ENCODE measurements at places on chromosomes 2 and 18.

DNA sequence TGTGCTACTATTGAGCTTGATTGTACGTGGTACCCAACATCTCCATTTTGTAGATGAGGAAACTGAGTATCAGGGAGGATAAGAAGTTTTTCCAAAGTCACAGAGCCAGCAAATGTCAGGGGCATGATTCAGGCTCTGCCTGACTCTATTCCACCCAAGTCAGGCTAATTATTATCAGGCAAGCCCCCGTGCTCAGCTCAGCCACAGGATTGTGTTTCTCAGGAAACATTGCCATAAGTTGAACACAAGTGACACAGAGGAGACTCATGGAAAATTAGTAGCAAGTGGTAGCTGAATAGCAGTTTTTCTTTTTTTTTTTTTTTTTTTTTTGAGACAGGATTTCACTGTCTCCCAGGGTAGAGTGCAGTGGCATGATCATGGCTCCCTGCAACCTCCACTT lies 260.5 kb downstream of the C1D start:
- no peak for DNase-seq

DNA sequence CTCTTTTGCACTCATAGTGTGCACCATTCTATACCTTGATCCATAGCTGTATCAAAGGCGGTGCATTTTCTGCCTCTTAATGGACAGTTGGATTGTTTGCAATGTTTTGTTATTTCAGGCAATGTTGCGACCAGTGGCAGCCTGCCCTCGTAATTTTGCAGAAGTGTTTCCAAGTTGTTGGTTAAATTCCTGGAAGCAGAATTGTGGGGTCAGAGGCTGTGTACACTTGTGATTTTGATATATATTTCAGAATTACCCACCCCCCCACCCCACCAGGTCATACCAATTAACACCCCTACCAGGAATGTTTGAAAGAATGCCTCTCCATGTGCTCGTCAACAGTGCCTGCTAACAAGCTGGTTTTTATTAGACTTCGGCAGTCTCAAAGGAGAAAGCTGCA lies 32.4 kb upstream of the IL1R1 start:
- DNase-seq: no peak

DNA sequence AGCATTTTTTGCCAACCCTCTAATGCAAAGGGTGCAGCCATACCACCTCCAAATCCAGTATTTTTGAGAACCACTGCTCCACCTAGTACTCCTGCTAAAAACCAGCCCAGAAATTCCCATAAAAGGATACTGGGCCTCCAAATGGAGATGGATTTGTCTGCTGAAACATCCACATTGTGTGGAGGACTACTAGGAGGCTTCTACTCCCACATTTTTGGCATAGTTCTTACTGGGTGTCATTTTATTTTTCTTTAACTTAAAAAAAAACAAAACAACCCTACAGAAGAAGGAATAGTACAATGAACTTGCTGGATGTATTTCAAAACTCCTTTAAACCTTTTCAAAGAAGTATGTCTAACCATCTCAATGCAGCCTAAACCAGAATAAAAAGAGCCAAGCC lies 219.2 kb downstream of the SRBD1 start:
- no peak for DNase-seq

GRCh38 chr2:203533676-203534591 lies 1.2 kb downstream of the RAPH1 start:
- DNase-seq: no peak

DNA sequence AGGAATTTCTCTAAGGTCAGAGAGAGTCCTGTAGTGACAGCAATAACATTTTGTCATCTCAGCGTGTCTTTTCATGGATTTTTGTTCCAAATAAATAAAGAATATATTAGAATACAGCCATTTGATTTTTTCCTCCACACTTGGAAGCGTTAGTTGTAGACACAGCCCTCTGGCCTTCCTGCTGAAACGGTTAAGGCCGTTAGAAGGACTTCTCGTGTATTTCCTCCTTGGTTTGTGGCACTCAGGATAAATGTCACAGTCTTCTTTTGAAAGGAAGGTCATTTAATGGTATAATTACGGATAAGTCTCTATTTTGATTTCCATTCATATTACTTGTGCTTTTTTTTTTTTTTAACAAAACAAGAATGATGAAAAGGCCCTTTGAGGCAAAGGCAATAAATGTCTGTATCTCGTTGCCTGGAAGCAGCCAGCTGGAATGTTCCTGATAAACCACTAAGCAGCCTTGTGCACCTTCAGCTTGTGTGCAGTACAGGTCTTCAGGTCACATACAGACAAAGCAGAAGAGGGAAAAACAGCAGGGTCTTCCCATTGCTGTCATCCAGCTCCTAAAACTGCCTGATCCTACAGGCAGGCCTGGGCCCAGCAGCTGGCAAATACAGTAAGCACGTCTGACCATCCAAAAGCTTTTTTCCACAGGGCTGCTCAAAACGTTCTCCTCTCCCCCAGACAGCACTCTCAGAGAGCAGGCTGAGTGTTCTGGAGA lies 14.4 kb downstream of the EFR3B start:
- DNase-seq: no peak

DNA sequence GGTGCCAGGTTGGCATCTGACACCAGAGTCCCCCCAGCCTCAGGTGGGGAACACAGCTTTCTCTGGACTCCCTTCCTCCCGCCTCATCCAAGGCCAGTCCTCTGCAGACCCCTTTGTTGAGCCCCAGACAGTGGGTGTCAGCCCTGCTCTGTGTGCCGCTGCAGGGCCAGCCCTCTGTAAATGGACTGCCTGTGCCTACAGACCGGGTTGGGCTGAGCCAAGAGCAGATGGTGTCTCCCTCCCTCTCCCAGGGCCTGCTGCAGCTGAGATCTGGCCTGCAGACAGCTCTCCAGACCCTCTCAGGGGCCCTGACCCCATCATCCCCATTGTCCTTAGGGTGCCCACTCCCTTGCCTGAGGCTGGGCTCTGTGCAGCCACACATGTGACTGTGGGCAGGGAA lies 160.8 kb downstream of the KLHL29 start:
- no peak for DNase-seq

DNA sequence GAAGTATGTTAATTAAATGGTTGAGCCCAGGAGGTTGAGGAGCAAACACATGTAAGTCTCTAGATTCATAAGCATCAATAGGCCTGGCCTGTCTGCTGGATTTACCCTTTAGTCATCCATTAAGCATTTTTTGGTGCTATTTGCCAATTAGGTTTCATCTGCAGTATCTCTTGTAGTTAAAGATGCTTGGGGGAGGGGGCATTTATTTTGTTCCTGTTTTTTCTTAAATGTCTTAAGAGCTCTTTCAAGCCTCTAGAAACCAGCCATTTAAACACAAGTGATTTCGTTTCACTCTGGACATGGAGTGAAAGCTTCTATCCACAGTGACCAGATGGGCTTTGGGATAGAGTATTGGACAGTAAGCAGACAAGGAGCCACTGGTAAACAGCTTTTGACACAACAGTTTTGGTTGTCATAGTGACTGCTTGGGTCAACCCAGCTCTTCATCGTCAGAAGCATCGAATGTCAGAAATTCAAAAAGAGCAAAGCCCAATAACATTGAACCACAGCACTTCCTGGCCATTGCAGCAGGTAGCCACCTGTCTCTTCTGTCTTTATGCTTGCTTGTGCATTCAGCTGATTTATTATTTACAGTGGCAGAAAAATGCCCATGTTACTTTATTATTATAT lies 4.9 kb downstream of the QPCT start:
- no peak for DNase-seq

GRCh38 chr2:239873656-239874635 lies 151.2 kb downstream of the NDUFA10 start:
- no peak for DNase-seq

DNA sequence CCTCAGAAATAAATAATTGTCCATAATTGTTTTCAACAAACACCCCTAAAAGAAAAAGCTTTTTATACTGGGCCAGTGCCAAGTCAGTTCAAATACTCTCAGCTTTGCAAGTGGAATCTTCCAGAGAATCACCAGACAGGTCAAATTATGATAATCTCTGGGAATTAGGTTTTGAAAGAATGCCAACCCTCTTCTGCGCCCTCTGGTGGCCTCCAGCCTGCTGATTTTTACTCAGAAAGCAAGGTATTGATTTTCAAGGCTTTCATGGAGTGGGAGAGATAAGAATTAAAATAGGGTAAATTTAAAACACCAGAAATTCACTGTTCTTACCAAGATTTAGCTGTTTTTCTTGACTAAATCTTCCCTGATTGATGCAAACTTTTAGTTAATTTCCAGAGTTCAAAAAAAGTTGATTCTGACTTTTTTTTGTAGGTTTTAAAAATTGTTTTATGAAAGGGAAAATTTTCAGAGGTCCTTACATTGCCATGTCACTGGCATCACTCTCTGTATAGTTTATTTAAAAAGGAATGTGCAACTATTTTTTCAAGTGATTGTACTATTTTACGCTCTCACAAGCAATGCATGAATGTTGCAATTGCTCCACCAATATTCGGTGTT lies 282.9 kb upstream of the TNP1 start:
- DNase-seq: no peak

DNA sequence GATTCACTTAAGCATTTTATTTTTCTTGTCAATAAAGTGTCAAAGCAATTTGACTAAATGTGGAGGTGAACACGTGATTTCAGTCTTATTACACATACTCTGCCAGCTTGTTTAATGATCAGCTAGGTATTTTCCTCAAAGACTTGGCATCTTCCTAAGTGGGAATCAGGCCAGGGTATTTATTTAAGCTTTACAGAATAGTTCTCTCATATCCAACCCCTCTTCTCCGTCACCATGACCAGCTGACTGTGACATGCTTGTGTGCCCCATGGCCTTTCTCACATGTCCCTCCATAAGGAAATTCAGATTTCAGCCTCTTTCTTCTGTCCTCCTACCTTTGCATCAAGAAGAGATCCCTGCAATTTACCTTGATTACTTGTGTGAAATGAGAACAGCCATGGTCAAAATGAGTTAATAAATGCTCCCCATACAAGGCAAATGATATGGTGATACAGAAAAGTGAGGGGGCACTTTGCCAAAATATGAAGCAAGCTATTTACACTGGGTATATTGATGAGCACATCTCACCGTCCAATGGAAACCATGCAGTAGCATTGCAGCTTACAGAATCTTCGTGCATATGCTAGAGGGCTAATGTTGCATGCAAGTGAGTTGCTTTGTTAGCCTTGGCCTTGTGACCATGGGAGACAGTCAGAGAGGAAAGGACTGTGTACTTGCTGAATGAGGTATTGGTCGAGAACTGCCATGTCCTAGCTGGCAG lies 202.2 kb downstream of the RNF152 start:
- no peak for DNase-seq

- no peak for DNase-seq
Measured at GRCh38 chr2:41791523-41791922, 256.3 kb upstream of the PKDCC start.

GRCh38 chr18:73551211-73551610 lies 596.4 kb downstream of the FBXO15 start:
- DNase-seq: no peak

DNA sequence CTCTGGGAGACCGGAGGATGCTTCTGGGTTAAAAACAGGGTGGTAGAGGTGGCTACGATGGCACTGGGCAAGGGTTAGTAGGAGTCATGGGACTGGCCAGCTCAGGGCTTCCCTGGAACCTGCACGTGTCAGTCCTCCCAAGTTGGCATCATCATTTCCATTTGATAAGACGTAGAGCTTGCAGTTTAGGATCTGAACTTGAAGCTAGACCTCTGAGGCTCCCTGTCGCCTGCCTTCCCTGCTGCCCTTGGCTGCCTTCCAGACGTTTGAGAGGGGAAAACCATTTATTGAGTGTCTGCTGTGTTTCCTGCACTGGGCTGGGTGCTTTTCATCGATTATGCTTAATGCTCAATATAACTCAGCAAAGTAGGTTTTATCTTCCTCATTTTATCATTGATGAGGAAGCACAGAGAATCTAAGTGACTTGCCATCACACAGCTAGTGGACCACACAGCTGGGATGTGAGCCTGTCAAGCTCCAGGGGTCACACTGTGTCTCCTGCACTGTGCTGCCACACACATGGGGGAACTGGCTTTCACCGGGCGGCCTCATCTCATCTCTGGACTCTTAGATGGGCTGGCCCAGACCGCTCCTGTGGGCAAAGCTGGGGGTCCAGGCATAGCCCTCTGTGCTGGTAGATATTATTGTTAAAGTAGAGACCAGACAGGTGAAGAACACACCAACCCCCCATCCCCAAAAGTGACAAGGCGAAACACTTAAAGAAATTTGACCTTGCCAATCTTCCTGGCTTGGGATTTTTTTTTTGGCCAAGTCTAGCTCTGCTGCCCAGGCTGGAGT lies 7.8 kb downstream of the NT5DC4 start:
- DNase-seq: no peak

GRCh38 chr2:120992791-120993555 lies 257.3 kb downstream of the GLI2 start:
- DNase-seq: no peak

- DNase-seq: no peak
Measured at GRCh38 chr2:181250691-181251090, 206.5 kb upstream of the ITGA4 start.

- DNase-seq: no peak
Measured at GRCh38 chr18:56712761-56713160, 61.6 kb downstream of the WDR7 start.

- DNase-seq: no peak
Measured at GRCh38 chr2:225337183-225337582, 62.3 kb upstream of the NYAP2 start.

DNA sequence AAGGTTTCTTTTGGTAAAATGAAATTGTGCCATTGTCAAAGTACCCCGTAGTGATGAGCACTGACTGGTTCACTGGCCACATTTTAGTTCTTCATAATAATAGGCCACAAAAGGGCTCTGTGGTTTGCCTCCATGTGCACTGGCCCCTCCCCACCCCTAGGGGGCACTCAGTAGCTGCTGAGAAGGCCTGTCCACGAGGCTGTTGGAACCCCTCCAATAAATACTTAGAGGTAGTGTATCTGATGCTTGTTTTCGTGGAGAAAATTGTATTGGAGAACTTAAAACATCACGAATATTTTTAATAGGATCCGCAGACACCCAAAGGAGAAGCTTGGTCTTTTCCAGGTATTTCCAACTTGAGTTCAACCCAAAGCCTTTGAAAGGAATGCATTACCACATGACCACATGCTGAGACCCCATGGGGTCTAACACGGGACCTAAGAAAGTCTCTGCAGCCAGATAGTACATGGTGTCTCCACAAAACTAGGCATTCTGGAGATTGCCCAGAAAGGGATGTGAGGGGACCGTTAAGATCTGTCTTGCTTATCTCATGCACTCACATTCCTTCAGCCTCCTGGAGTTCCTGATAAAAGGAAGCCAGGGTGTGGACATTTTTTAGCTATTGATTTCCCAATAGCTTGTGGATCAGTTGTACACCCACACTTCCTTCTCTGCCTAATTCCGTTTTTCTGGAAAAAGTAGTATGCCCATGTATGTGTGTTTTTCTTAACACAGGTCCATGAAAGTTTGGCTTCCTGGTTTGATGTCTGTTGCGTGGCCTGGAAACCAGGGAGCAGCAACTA lies 28.5 kb upstream of the NOSTRIN start:
- DNase-seq: no peak

DNA sequence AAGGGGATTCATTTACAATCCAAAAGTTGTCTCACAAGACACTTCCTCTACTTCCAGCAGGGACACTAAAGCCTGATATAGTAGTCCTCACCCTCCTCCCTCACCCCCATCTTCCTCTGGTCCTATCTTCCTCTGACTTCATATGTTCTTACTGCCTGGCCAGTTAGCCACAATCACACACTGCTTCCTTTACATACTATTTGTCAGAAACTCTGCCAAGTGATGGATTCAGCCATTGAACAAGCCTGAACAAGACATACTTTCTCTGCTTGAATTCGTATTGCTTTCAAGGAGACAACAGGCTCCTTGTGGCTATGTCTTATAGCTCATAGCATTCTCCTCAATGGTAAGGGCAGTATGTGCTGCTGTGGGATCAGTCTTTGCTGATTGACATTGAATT lies 672.2 kb downstream of the BCL11A start:
- DNase-seq: no peak

GRCh38 chr2:20148923-20149702 lies 75.8 kb downstream of the SDC1 start:
- no peak for DNase-seq
